ENCODE measurements at places on chromosomes 7 and 10.
A peak's percentile ranks its signal among the peaks of the same experiment; 100 is the strongest.

GRCh38 chr10:7260412-7260900 is 150.4 kb downstream of the SFMBT2 start:
- DNase-seq = peak; percentile 27

DNA sequence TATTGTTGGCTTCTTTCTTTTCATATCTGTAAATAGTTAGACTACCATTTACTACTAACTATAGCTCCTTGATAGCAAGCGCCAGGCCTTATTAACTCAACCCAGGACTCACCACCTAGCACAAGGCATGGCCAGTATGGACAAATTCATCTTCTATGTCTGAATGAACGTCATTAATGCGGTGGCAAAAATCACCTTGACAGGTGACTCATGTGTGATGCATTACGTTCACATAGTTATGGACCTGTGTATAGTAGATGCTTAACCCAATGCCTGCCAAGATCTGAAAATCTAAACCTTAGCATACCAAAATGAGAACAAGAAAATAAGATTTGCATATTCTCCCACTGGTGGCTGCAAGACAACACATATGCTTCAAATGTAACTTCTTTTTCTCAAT is 300.8 kb downstream of the PARD3 start:
- DNase-seq = no peak

GRCh38 chr10:9869205-9869604 is 1148.5 kb upstream of the CELF2 start:
- no peak for DNase-seq

DNA sequence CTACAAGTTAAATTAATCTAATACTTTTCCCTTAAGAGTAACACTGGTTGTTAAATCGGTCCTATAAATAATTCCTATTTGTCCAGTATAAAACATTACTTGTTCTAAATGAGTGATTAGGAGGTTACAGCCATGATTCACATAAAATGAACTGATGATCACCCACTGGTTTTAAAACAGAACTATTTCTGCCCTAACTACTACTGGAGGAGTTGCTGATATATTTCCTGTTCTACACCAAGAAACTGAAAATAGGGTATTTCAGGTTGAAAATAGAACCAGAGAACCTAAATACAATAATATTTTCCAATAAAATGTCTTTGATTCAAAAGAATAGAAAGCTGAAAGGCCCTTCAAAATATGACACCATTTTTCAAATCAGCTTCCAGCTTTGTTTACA is 30.9 kb downstream of the DNAJC1 start:
- no peak for DNase-seq

GRCh38 chr7:4202954-4203353 is 479.1 kb upstream of the FOXK1 start:
- DNase-seq = no peak

GRCh38 chr7:138785587-138786437 is 12.0 kb upstream of the TMEM213 start:
- DNase-seq = no peak

DNA sequence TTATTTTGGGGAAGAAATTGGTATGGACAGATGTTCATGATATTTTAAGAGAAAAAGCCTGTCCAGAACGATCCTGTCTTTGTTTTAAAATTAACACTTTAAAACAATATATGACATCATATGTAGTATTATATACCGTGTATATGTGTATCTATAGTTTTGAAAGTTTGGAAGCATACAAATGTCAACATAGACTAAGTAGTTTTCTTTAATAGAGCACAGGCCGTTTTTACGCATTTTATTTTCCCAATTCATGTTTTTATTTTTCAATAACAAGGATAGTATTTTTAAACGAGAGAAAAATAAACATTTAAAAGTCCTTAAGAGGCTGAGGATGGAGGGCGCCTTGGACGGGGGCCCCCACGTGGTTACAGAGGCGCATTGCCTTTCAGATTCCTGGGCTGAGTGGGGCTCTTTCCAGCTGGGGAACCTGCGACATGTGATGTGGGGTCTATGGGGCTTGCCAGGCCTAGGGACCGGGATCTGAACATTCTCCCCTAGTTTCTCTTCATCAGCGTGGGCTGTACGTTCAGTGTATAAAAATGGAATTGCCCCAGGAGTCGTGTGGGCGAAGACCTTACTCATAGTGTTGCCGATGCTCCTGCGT is 127.8 kb upstream of the ZNF746 start:
- no peak for DNase-seq

DNA sequence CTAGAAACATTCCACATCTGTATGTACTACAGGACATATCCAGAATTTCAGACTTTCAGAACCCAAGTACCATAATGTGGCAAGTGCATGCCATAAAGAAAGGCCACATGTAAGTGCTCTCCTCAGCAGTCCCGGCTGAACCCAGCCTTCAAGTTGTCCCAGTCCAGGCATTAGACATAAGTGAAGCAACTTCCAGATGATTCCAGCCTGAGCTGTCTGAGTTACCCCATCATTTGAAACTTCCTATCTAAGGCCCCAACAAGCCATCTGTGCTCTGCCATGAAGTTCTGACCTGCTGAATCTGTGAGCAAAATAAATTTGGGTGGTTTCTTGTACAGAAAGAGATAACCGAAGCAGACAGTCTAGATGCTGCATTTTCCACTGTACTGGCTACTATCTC is 218.8 kb downstream of the IPMK start:
- DNase-seq = no peak

DNA sequence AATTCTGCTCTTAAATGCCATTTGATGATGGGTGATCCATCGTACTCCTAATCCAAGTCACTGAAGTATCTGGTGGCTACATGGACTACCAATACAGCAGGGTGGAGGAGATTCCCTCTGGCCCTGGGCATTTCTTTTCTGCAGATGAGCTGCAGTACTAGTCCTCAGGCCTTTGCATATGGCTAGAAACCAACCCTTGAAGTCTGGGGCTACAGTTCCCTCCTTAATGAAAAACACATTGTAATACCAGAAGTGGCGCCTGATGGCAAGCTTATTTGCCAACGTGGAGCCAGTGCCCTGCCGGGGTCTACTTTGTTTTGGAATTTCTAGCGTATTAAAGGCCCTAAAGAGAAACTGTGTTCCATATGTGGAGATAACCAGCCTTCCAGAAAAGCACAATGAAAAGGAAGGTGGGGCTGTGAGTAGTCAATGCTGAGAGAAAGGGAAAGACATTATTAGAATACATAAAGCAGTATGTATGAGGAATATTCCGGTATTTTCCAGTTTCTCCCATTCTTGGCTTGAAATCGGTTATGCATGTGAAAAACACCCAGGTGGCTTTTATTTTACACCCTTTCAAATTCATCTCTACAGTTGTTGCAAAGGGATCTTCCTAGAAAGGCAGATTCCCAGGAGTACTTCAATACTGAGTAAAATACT is 368.8 kb downstream of the PRPF18 start:
- DNase-seq = no peak

DNA sequence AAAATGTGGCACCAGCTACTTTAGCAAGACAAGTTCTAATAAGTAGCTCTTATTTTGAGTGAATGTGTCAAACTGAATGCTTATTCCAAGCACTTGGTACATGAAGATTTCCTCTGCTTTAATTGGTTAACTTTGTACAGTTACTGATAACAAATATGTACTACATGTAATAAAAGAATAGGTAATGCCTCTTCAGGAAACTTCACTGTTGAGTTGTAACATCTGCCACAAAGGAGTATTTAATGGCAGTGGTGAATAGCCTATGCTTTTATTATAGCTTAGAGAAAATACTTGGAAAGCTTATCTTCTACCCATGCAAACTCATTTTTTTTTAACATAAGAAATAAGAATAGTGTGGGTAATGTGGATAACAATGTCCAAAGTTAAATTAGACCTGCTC is 82.6 kb downstream of the CYP51A1 start:
- no peak for DNase-seq

DNA sequence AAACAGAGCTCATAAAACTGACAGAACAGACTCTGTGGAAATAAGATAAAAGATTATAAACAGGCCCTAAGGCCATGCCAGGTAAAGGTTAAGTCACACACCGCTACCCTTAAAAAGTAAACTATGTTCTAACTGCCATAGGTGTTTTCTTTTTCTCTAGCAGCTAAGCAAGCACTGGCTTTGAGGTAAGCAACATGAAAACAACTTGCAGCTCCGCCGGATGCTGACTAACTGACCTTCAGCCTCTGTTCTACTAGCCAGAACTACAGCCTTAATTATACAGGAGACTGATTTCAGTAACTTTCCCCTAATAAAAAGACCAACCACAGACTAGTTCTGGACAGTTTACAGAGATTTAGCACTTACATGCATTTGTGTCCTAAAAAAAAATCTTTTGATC is 708.3 kb downstream of the CCSER2 start:
- DNase-seq = no peak

DNA sequence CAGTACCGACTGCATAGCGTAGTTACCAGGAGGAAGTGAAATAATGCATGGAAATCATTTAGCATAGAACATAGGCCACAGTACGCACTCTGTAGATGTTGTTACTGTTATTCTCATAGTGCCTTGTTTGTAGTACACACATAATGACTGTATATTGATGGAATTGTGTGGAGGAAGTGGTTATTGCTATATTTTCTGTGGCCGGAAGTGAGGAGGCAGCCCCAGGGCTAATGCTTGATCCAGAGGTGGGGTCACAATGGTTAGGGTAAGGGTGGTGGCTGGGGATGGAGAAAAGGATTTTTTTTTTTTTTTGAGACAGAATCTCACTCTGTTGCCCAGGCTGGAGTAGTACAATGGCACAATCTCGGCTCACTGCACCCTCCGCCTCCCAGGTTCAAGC is 4.5 kb upstream of the MGAM start:
- no peak for DNase-seq

- no peak for DNase-seq
Observed at GRCh38 chr7:129458171-129458570, 23.9 kb downstream of the STRIP2 start.

GRCh38 chr7:81616951-81617350 is 152.9 kb downstream of the HGF start:
- DNase-seq = no peak

DNA sequence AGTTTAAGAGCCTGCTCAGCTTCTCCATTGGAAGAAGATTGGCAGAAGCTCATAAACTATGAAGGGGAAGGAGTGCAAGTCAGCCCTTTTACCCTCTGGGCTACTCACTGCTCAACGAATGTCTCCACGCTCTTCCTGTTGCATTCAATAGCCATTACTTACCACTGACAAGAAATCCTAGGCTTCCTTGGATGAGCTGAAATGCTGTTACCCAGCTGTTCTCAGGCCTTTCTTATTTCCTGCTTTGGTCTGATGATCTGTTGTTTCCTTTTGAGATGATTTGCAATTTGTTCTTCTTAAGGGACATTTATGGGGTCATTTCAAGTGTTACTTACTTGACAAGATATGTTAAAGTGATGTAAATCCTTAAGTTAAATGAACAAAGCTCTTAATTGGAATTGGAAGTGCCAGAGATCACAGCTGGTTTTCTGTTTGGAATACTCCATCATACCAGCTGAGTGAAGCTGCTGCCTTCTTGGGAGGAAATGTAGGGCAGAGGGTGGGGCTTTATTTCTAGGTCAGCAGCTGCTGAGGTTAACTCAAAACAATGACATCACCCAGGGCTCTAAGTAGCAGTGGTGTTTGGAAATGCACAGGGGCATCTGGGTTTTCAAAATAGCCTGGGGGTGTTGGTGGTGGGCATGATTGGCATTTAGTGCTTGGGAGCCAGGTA is 170.0 kb downstream of the PRKCQ start:
- DNase-seq = no peak

GRCh38 chr10:110209454-110209925 is 2.1 kb downstream of the MXI1 start:
- DNase-seq = no peak

DNA sequence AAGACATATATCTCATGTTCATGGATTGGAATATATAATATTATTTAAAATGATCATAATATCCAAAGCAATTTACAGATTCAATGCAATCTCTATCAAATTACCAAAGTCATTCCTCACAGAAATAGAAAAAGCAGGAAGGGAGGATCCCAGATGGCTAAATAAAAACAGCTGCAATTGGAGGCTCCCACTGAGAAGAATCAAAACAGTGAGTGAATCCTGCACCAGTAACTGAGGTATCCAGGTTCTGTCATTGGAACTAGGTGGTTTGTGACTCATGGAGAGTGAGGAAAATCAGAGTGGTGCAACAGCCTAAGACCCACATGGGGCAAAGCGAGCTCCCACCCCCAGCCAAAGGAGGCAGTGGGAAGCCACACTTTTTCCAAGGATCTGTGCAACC is 128.4 kb downstream of the MTERF1 start:
- DNase-seq = no peak
